ENCODE measurements at places on chromosomes 3 and 15.
A peak's percentile ranks its signal among the peaks of the same experiment; 100 is the strongest.

DNA sequence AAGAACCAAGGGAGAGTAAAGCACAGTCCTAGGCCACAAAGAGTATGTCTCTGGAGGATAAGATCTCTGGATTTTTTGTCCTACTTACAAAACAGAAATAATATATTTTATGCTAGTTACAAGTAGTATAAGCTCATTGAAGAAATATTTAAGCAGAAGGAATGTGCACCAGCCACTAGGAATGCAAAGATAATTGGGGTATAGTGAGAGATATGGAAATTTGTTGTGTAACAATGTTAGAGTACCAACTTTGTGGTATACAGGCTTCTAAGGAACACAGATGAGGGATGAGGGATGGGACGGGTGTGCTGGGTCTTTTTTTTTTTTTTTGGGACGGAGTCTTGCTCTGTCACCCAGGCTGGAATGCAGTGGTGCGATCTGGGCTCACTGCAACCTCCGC, 26.5 kb downstream of the AKAP13 start:
- no peak for DNase-seq

- DNase-seq: no peak
These were observed 297.0 kb upstream of the EPHA3 start for GRCh38 chr3:88810455-88810854.

DNA sequence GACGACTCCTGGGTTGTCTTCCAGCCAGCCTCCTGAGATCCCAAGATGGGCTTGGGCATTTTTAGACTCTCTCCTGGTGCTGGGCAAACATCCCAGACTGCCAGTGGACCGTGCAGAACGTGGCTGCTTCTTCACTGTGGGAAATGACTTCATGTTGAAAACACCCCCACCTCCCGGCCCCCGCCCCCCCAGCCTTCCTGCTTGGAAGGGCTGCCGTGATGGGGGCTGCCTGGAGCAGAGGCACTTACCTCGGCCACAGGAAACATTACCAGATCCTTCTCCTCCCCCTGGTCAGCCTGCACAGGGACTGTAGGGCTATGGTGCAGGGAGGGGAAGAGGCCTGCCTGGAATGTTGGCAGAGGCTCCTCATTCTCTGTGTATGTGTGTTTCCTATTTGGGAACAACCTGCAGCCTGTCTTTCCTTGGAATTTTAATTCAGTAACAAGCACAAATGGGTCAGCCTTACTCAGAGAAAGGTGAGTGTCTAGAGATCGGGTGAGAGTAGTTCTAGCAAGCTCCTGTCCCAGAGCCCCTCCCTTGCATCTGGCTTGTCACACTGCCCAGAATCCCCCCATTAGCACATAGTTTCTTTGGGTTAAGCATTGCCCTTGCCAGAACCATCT, 90.8 kb downstream of the ANP32A start:
- DNase-seq: no peak

- DNase-seq: no peak
These were observed 40.8 kb upstream of the MED12L start for GRCh38 chr3:151044706-151045105.

DNA sequence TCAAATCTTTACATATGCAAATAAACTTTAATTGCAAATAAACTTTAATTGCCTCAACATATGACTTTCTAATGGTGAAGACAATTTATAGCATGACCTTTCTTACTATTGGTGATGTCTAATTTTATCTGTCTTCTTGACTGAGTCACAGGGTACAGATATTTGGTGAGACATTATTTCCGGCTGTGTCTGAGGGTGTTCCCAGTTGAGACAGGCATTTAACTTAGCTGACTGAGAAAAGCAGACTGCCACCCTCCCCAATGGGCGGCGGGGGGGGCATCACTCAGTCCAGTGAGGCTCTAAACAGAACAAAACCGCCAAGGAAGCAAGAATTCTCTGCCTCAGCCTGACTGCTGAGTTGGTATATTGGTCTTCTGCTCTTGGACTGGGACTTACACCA, 160.0 kb downstream of the TBL1XR1 start:
- no peak for DNase-seq

- no peak for DNase-seq
These were observed 39.2 kb upstream of the BCL2A1 start for GRCh38 chr15:80010131-80010673.

GRCh38 chr3:193446965-193447602, 68.5 kb upstream of the ATP13A5 start:
- no peak for DNase-seq

DNA sequence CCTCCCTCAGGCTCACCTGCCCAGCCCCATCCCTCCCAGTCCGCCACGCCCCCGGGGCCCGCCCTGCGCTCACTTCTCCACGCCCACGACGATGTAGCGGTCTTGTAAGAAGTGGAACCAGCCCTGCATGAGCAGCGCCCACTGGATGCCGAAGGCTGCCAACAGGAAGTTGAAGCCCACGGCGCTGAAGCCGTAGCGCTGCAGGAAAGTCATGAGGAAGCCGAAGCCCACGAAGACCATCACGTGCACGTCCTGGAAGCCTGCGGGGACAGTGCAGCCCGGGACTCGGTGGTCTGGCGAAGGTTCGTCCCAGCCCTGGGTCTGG, 9.7 kb downstream of the RHCG start:
- DNase-seq: peak; percentile 31

DNA sequence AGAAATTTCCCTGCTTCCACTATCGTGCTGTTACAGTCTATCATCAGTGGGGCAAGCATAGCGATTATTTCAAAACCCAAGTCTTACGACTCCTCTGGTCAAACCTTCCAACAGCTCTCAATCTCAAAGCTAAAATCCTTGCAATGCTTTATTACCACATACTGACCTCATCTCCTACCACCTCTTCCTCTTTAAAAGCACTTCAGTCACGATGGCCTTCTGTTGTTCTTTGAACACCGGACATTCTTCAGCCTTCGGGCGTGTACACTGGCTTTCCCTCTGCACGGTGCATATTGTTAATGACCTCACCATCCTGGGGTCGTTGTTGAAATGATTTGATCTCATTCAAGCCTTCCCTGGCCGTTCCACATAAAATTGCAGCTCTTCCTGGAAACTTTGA, 31.1 kb downstream of the MAGEL2 start:
- no peak for DNase-seq

- no peak for DNase-seq
These were observed 51.9 kb downstream of the CERS3 start for GRCh38 chr15:100476805-100477204.

DNA sequence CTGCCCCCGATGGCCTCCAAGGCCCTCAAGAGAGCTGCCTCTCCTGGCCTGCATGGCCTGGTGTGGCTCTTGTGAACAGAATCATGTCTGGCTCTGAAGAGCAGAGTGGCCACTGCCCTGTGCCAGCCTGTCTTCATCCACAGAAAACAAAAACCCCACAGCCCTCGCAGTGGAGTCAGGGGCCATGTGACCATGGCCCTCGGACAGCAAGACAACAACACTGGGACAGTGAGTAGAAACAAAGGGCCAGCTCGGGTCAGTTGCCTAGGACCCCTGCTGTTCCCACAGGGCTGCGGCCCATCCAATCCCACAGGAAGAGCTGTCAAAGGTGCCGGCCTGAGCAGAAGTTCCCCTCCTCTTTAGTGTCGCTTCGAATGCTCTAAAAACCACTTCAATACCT, 72.5 kb downstream of the UMPS start:
- no peak for DNase-seq

GRCh38 chr3:171028025-171028778, 1.7 kb upstream of the SLC2A2 start:
- no peak for DNase-seq

- DNase-seq: no peak
These were observed 1.6 kb downstream of the DNAJC13 start for GRCh38 chr3:132418916-132419315.

- no peak for DNase-seq
These were observed 439.4 kb downstream of the RAP2B start for GRCh38 chr3:153601374-153601853.

- no peak for DNase-seq
These were observed 100.6 kb upstream of the PRR23E start for GRCh38 chr3:127092368-127092767.

DNA sequence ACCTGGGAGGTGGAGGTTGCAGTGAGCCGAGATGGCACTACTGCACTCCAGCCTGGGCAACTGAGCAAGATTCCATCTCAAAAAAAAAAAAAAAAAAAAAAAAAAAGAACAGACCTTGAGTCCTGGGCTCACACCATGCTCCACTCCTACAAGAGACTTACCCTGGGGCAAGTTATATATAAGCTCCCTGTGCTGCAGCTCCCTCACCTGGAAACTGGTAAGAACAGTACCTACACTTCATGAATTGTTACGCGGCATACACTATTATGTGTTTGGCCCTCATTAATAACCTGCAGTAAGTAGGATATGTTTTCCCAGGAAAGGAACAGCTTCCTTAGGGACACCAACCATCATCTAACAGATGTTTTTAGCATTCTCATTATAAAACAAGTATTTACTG, 119.6 kb downstream of the FMN1 start:
- DNase-seq: peak; percentile 90

- no peak for DNase-seq
These were observed 30.8 kb downstream of the TMEM45A start for GRCh38 chr3:100523050-100523760.

DNA sequence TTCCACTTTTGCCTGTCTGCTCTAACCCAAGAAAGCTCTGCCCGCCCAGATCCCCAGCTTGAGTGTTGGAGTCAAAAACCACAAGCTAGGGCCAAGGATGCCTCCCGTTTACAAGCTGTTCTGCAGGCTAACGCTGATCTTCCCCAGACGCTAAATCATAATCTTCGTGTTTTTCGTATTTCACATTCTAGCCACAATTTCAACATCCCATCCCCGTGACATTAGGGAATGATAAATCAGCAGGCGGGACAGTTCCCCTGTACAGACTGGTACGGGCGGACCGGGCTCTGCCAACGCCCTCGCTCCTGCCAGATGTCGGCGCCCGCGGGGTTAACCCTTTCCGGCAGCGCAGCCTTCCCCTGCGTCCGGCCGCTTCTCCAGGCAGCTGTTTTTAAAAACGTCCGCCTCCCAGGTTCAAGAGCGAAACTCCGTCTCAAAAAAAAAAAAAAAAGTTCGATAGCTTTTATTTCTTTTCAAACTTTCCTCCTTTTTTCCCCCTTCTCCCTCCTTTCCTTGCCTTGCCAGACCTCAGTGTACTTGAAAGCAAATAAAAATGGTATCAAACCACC, 81.0 kb upstream of the BNC1 start:
- no peak for DNase-seq

DNA sequence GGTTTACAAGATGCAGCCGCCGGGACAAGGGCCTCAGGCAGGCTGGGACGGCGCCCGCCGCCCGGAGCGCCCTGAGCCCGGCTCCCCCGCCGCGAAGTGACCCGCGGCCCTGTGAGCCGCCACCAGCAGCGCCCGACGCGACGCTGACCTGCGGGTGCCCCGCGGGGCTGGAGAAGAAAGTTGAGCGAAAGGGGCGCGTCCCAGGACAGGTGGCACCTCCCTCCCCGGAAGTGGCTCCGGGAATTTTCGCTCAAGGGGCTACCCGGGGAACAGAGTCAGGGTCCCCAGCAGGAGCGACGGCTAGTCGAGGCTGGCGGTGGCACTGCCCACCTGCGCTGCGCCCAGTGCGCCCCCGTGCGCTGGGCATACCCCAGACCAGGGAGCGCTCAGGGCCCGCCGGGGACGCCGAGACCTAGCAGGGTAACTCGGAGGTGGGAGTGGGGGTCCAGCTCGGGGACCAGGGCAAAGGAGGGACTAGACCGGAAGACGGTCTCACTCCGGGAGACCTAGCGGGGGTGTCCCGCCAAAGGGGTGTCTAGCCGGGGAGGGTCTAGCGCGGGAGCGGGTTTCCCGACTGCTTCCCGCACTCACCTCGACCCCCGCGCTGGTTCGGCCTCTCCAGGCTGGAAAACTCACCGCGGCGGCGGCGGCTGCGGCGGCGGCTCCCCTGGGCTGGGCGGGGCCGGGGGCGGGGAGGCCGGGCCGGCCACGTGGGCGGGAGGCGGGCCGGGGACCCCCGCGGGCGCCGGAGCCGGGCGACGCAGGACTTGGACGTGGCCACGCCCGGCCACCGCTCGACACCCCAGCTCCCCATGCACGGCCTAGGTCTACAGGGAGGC, 18.4 kb downstream of the SPATA12 start:
- peak; percentile 61 for DNase-seq

DNA sequence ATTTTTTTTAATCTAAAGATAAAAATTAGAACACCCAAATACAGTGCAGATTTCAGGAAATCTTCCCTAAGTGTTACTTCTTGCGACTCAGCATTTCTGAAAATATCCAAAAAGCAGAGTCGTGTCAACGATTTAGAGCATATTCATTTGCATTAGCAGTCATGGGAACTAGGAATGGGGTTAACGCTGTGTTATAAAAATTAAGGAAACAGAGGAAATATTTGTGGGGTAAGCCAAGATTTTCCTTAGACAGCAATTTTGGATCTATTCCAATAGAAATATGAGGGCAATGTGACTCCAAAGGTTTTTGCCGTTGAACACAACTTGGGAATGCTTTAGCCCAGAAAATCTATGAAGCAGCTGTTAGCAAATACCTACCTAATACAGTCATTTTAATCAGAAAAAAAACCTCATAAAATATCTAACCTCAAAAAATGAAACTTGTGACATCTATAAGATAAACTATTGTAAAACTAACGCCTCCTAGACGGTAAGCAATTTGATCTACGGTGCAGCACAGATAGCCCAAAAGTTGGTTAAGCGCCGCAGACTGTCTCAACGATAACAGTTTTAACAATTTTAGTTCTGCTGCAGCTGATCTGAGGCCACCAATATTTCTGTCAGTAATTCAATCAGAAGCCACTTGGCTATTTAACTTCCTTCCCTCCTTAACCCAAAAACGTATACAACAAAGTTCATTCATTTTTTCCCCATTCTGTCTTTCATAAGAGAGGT, 5.8 kb upstream of the ATP11B start:
- DNase-seq: no peak

DNA sequence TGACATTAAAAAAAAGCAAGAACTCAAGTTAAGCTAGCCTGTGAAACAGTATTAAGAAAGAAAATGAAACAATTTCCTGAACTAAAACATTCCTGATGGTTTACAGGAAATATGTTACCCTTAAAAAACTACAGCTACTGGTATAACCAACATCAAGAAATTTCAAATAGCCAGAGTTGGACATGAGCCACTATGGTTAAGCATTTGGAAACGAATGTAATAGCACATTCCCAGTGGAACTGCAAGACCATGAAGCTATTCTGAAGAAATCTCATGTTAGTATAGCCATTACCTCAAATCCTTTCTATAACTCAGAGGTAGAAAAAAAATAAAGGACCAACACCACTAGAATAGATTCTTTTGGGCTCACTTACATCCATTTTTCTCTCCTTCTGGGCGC, 30.2 kb downstream of the CPNE4 start:
- DNase-seq: no peak

GRCh38 chr3:43699864-43700263, 9.1 kb downstream of the ABHD5 start:
- peak; percentile 79 for DNase-seq

GRCh38 chr15:101252836-101253235, 988 bp upstream of the CHSY1 start:
- no peak for DNase-seq

DNA sequence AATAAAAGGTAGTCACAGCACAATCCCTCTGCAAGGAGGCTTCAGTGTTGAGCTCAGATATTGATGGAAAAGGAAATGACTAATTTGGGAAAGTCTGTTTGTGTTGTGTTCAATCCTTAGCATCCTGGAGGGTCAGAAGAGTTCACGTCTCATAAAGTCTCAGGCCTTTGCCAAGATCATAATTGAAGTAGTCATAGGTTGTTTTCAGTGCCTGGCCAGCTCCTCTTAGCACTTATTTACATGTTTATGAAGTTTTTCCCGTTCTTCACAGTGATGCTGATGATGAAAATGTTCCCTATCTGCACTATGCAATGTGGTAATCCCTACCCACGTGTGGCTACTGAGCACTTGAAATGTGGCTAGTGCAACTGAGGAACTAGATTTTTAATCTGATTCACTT, 61.6 kb upstream of the TGFBR2 start:
- no peak for DNase-seq
